Activated T-helper 2 cell treated with anti-CD3 and anti-CD28 coated beads, Interferon-gamma antibody, Interleukin-2, Interleukin-4, amounts not matched to agents 10 μg/mL and 5 μg/mL and 100 μg/mL, durations not matched to agents 14 hours and 24 hours and 36 hours (primary cell): ENCODE measurements at places on chromosomes 7 and 10. TPM values are rescaled to one million over a fixed set of nuclear protein-coding genes. Genes with fewer than 3 reads are reported as not detected.

Gene NUTM2E
- total RNA-seq = 0.11 TPM in 1 of 2 replicates, not detected in the other

Gene SCART1
- total RNA-seq = 1.3 and 1.4 TPM in 2 replicates

DNA sequence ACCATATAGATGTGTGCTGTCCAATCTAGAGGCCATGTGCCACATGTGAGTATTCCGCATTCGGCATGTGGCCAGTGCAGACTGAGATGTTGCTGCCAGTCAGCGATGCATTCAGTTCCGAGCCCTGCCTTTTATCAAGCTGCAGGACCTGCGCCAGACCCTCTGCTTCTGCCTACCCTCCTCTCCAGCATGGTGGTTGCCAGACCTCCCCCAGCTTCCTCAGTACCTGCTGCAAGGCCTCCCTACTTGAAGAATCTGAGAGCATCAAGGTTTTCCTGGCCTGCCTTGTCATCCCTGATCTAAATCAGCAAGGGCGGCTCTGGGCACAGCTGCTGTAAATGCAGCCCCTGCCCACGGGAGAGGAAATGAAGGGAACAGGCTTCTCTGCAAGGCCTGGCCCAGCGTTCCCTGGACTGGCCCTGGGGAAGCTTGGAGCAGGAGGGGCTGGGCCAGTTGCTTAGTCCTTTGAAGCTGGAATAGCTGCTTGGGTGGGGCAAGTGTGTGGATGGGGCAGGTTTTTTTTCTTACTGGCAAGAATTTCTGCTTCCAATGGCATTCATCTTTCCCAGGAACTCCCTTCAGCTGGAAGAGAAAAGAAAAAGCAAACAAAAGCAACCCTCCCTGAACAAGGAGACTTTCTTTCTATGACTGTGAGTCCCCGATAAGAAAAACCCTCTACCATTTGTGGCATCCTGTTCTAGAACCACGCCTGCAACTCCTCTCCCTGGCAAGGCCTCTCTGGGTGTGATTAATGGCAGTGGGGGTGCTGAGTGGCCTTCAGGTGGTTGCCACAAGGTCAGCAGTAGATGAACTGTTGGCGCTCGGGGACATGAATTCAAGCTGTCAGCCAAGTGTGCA is 93.0 kb downstream of the NHLRC2 start:
- peaks cover 28% of the 10 kb centered on the region for H3K27me3 ChIP-seq
- DNase-seq = no peak
- no peak overlapping the region for H3K4me3 ChIP-seq
- H3K4me1 ChIP-seq = peaks cover 11% of the 10 kb centered on the region

DNA sequence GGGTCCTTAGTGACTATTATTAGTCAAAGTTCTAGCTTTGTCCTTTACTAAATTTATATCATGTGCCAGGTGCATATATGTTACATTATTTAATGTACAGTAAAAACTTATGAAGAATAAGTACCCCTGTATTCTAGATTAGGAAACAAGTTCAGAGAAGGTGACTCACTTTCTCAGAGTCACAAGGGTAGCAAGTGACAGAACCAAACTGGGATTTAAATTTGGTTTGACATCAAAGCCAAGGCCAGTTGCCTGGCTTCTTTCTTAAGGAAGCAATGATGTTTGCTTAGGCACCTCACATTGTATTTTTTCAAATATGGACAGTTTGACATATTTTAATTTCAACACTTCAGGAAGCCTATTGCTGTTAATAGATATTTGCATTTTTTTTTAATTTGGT is 2.5 kb downstream of the LSM8 start:
- H3K27ac ChIP-seq = peak overlapping the region; percentile 44
- H3K27me3 ChIP-seq = no peaks in the 10 kb centered on the region
- peaks cover 30% of the 10 kb centered on the region for H3K4me1 ChIP-seq
- peaks cover 63% of the 10 kb centered on the region for H3K36me3 ChIP-seq

- H3K27ac ChIP-seq = no peak overlapping the region
- no peaks in the 10 kb centered on the region for H3K27me3 ChIP-seq
- H3K36me3 ChIP-seq = no peaks in the 10 kb centered on the region
- H3K4me1 ChIP-seq = no peaks in the 10 kb centered on the region
Measured at GRCh38 chr7:31432836-31433340, 81.0 kb upstream of the ITPRID1 start.

DNA sequence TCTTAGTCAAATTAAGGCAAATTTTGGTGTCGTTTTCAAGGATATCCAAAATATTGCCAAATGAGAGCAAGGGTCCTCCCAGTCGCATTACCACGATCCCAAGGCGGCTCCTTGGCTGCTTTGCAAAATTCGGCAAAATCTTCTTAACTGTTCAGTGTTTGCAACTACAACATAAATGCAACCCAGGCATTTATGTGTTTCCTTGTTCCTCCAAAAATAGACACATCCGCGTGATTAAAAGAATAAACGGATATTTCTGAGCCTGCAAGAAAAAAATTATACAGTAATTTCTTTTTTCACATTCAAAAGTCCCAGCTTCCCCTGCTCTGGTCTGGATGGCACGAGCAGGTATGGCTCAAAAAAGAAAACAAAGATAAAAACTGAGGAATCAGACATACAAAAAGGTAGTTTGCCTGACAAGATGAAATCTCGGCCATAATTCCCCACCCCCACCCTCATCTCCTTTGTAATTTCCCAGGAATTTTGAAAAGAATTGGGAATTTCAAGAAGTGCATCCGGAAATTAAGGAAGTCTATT is 6.0 kb downstream of the SKIDA1 start:
- H3K4me1 ChIP-seq = peaks cover 39% of the 10 kb centered on the region
- H3K27ac ChIP-seq = no peak overlapping the region
- H3K27me3 ChIP-seq = peaks cover 54% of the 10 kb centered on the region
- peak overlapping the region; percentile 65 for H3K4me3 ChIP-seq

DNA sequence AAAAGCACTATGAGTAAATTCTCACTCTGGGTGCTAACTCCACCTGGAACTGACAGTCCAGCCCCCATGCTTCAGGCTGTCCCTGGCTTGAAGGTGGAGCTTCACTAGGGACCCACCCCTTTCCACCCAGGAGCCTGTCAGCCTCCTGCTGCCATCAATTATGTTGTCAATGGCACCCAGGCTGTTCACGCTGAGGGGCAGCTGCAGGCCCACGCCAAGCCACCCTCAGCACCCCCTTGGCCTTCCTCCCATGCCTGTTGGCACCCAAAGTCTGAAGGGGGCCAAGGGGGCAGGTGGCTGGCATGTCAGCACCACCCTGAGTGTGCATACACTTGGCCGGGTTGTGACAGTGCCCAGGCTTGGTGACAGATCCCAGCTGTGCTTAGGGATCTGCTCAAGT is 149.3 kb downstream of the NXPH1 start:
- H3K4me1 ChIP-seq = no peaks in the 10 kb centered on the region
- H3K27ac ChIP-seq = no peak overlapping the region
- no peaks in the 10 kb centered on the region for H3K36me3 ChIP-seq
- no peaks in the 10 kb centered on the region for H3K27me3 ChIP-seq
- no peak for DNase-seq

GRCh38 chr10:23927576-23928325 is 281.2 kb upstream of the KIAA1217 start:
- no peak overlapping the region for H3K4me3 ChIP-seq
- DNase-seq = no peak
- no peaks in the 10 kb centered on the region for H3K36me3 ChIP-seq
- no peaks in the 10 kb centered on the region for H3K4me1 ChIP-seq

DNA sequence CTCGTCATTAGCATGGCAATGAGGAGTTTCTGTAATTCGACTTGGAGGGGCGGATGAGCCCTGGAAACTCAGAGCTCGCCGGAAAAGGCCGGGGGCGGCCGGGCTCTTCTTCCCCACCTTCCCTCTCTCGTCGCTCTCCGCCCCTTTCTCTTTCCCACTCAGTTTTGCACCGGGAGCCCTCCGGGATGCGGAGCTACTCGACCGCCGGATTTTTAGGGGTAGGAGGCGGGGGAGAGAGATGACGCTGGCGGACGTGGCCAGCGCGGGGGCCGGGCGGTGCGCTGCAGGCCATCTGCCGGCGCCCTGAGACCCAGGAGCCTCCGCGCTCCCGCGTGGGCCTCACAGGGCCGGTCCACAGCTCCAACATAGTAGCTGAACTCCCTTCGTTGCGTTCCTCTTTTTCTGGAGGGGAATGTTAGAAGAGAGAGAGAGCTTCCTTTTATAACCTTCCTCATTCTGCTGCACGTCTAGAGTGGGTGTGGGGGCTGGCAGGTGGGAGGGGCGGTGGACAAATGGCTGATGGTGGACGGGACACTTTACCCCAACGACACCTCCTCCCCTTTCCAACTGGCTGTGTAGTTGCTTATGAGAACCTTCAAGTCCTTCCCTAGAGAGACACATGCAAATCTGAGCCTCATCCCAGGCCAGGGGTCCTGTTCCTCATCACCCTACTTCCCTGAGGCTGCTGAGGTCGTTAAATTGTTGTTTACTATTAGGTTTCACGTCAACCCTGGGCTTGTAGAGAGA is 1.1 kb upstream of the HOXA1 start:
- peaks cover 16% of the 10 kb centered on the region for H3K4me1 ChIP-seq
- H3K36me3 ChIP-seq = peaks cover 31% of the 10 kb centered on the region
- no peak for DNase-seq
- H3K27ac ChIP-seq = no peak overlapping the region
- peaks cover 83% of the 10 kb centered on the region for H3K27me3 ChIP-seq

GRCh38 chr7:39247576-39247975 is 269.9 kb downstream of the POU6F2 start:
- H3K4me3 ChIP-seq = no peak overlapping the region
- peaks cover 1% of the 10 kb centered on the region for H3K27me3 ChIP-seq
- peaks cover 2% of the 10 kb centered on the region for H3K4me1 ChIP-seq
- no peak overlapping the region for H3K27ac ChIP-seq
- no peak for DNase-seq
- no peaks in the 10 kb centered on the region for H3K36me3 ChIP-seq

GRCh38 chr10:107814865-107815487 is 650.5 kb upstream of the SORCS1 start:
- no peaks in the 10 kb centered on the region for H3K36me3 ChIP-seq
- no peaks in the 10 kb centered on the region for H3K4me1 ChIP-seq
- no peaks in the 10 kb centered on the region for H3K27me3 ChIP-seq
- no peak overlapping the region for H3K4me3 ChIP-seq
- H3K27ac ChIP-seq = no peak overlapping the region

GRCh38 chr10:1687190-1687589 is 50.1 kb downstream of the ADARB2 start:
- no peak overlapping the region for H3K4me3 ChIP-seq
- H3K27me3 ChIP-seq = peaks cover 2% of the 10 kb centered on the region
- no peaks in the 10 kb centered on the region for H3K36me3 ChIP-seq
- no peak overlapping the region for H3K27ac ChIP-seq
